ENCODE measurements at places on chromosomes 7 and 10.

GRCh38 chr10:74728225-74728624 is 98.2 kb upstream of the KAT6B start:
- peak; percentile 47 for DNase-seq

DNA sequence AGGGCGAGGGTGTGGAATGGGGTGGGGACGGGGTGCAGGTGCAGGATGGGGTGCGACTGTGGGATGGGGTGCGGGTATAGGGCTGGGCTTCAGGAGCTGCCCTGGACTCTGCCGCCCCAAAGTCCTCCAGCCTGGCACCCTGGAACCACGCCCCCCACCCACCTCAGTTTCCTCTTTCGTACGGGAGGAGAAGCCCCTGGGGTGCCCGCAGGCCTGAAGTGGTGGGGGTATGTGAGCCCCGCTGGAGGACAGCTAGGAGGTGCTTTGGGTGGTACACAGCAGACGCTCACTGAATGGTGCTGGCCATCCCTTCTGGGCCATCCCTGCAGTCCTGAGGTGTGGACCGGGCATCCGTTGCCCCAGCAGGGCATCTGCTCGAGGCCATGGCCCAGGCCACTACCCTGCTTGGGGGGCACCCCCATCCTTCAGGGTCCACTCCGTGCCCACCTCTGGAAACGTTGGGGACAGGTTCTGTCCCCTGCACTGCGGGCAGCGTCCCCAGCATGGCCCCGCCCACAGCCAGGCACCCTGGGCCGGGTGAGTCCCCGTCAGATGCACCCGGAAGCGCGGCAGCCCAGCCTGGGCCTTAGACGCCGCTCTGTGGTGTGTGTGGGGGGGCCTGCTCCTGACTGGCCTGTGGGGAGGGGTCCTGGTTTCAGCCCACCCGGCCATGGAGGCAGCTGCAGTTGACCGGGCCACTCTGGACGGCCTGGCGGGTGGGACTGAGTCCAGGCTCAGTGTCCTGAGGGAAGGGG is 41.6 kb downstream of the UNCX start:
- no peak for DNase-seq

GRCh38 chr10:79407811-79408795 is 37.3 kb downstream of the ZCCHC24 start:
- no peak for DNase-seq

DNA sequence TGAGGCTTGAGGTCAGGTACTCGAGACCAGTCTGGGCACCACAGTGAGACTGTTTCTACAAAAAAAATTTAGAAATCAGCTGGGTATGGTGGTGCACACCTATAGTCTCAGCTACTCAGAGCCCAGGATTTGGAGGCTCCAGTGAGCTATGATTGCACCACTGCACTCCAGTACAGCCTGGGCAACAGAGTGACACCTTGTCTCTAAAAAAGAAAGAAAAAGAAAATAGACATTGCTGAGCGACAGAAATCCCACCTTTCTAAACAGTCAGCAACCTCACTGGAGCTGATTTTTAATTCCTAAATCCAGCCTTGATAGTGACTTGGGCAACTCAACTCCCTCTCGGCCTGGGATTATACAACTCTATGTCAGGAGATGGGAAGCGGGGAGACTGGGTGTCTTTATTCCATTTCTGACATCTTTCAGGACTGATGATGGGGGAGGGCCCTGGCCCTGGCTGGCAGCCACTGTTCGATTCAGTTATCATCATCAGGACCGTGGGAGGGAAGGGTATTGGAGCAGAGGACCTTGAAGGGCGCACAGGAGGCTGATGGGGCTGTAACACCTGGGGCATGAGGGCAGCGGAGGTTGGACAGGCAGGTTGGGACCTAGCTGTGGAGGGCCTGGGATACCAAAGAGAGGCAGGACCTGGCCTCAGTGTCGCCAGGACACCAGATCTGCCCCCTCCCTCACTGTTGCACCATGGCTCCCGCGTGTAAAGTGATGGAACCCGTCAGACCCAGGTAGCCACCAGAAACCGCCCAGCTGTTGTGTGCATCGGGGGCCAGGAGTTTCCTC is 14.7 kb downstream of the HSPB1 start:
- no peak for DNase-seq

- no peak for DNase-seq
Measured at GRCh38 chr10:131898713-131899112, 2.1 kb upstream of the PPP2R2D start.

GRCh38 chr10:121481180-121481579 is 117.1 kb downstream of the FGFR2 start:
- no peak for DNase-seq

DNA sequence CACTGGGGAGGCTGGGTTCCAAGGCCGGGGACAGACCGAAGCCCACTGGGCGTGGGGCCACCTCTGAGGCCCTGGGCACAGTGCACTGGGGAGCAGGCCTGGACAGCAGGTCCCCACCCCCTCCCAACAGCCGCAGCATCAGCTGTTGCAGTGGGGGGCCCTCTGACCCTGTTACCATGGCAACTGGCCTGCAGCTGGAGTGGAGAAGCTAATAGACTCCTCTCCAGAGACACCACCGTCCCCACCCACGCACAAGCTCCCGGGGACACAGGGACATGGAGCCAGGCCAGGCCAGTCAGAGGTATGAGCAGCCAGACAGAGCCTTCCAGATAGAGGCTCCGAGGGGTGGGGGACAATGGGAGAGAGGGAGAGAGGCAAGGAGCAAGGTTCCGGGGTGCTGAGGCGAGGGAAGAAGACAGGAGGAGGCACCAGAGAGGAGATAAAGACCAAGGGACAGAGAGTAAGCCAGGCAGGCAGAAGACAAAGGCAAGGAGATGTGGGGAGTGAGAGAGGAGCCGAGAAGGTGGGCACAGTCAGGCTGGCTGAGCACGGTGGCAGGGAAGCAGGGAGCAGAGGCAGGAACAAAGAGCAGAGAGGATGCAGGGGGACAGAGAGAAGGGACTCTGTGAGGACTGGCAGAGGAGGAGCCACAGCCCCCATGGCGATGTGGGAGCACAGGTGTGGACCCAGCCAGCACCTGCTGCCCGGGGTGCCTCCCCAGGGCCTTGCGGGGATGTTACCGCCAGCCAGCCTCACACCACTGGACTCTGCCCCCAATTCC is 6.7 kb downstream of the KCNH2 start:
- DNase-seq: no peak

DNA sequence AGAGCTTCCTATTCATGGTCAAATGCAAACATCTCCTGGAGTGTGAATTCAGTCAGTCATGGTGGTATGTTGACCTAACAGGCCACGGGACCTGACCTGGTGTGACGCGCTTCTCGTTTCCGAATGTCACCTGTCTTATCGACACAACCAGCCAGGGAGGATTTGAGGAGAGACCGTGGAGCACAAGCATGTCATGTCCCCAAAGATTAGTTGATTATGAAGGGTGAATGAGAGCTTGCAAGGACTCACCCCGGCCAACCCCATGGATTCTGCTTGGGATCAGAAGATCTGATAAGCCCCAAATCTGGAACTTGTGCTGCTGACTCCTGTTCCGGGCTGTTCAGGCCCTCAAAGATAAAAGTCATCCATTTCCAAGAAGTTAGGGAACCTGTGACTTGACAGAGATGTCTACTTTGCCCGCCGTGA is 10.5 kb downstream of the ADRA2A start:
- no peak for DNase-seq

- DNase-seq: peak; percentile 7
Measured at GRCh38 chr10:113891476-113891875, 37.0 kb downstream of the NHLRC2 start.

DNA sequence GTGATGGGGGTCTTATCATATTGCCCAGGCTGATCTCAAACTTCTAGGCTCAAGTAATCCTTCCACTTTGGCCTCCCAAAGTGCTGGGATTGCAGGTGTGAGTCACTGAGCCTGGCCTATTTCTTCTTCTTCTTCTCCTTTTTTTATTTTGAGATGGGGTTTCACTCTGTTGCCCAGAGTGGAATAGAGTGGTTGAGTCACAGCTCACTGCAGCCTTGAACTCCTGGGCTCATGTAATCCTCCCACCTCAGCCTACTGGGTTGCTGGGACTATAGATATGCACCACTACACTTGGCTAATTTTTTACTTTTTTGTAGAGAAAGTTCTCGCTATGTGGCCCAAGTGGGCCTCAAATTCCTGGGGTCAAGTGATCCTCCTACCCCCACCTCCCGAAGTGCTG is 124.3 kb downstream of the SKIDA1 start:
- no peak for DNase-seq

Data from SW480 (cell line).